AG04450 (cell line): ENCODE measurements at places on chromosomes 3 and 15.

DNA sequence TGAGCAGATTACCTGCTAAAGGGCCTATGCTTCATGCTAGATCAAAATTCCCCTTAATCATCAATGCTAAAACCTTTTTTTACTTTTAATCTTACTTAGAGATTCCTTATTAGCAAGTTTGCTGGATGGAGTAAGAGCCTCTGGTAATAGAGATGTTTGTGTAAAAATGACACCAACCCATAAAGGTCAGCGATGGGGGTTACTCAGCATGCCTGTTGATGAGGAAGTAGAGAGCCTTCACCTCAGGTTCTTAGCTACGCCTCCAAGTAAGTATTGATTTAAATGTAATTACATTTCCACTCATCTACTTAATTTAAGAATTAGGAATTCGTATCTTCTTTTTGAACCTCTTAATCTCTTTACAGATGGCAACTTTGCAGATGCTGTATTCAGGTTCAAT lies 38.8 kb downstream of the DNAJC13 start:
- DNase-seq: no peak

- no peak for DNase-seq
Measured at GRCh38 chr15:78910271-78910670, 34.6 kb downstream of the CTSH start.

- no peak for DNase-seq
Measured at GRCh38 chr3:143123353-143123984, 3.9 kb downstream of the CHST2 start.

GRCh38 chr15:45535486-45536042 lies 13.0 kb upstream of the SLC30A4 start:
- DNase-seq: no peak

DNA sequence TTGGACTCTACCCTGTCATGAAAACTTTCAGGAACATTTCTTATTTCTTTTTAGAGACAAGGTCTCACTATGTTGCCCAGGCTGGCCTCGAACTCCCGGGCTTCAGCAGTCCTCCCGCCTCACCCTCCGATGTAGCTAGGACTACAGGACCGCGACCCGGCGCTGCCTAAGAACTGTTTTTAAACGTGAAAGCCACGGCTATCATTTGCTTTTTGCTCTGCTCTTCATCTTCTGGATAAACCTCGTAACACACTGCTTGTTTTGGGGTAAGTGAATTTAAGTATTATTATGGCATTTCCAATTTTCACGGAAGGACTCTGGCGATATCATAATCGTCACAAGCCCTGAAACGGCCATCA lies 14.3 kb upstream of the CCNL1 start:
- DNase-seq: no peak

DNA sequence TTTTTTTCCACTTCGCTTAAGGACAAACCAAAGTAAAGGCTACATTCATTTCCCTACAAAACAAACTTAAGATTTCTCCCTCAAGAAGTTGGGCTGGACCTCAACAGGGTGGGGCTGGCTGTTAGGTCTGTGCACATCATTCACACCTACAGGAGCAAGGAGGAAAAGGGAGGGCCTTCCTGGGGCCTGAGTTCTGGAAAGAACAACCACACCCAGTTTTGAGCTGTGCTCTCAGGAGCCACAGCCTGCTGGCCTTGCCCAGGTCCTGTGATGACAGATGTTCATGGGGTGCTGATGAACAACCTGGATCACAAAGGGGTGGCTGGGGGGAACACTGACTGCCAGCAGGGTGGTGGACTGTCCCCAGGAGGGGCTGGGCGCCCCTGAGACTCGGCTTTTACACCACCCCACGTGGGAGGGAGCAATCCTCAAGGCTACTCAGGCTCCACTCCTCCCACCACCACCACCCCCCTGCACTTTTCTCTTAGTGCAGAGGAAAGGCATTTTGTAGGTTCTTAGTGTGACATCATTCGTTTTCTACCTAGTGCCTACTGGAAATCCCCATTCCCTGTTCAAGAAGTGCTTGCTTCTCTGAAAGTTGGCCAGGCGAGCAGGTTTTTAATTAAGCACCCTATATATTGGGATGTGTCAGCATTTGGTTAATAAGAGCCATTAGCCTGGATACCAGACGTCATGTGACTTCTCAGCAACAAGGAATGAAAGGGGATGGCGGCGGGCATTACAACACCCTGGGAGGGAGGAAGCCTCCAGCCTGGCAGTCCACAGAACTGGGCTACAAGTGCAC lies 35.7 kb downstream of the CCNB2 start:
- DNase-seq: no peak

DNA sequence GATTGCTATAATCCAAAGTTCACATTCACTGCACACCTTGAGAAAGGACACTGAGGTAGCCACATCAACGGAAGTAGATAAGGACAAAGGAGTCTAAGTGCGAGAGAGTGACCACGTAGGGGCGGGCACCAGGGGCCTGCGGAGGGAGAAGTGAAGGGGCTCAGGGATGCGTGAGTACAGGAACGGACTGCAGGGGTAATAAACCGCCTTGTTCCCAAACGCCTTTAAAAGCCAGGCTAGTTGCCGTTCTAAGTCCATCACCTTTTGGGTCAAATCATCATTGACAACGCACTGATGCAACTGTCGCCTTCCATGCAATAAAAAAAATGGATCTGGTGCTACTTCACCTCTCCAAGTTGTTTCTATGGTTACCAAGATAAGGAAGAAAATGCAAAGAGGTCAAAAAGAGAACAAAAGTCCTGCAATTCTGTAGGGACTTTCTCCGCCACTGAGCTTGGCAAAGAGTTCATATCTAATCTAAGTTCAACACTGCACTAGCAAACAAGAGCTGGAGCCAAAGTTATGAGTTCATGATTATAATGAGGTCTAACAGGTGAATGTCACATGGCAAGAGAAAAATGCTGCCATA lies 32.6 kb upstream of the ATP11B start:
- DNase-seq: no peak

- no peak for DNase-seq
Measured at GRCh38 chr15:52714968-52715367, 35.8 kb upstream of the ATOSA start.

DNA sequence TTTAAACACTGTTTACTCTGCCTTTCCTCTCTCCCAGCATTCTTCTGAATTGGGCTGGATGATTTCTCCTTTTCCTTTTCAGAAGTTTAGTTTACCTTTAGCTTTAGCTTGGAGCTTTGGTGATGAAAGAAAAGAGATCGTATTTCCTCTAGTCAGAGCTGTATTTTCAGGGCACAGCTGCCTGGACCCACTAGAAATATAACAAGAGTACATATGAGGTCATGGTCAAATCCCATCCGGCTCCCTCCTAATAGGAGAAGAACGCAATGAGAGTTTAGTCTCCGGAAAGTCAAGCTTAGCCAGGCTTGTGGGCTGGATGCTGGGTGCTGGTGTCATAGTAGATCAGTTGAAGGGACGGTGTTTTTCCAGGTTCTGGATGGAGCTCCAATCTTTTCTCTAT lies 177.1 kb upstream of the PFN2 start:
- DNase-seq: peak; percentile 80

- DNase-seq: no peak
Measured at GRCh38 chr3:8709801-8710507, 23.6 kb upstream of the CAV3 start.

- DNase-seq: no peak
Measured at GRCh38 chr3:101194392-101194791, 126.0 kb downstream of the IMPG2 start.

GRCh38 chr3:169387751-169388696 lies 275.5 kb downstream of the MECOM start:
- no peak for DNase-seq

DNA sequence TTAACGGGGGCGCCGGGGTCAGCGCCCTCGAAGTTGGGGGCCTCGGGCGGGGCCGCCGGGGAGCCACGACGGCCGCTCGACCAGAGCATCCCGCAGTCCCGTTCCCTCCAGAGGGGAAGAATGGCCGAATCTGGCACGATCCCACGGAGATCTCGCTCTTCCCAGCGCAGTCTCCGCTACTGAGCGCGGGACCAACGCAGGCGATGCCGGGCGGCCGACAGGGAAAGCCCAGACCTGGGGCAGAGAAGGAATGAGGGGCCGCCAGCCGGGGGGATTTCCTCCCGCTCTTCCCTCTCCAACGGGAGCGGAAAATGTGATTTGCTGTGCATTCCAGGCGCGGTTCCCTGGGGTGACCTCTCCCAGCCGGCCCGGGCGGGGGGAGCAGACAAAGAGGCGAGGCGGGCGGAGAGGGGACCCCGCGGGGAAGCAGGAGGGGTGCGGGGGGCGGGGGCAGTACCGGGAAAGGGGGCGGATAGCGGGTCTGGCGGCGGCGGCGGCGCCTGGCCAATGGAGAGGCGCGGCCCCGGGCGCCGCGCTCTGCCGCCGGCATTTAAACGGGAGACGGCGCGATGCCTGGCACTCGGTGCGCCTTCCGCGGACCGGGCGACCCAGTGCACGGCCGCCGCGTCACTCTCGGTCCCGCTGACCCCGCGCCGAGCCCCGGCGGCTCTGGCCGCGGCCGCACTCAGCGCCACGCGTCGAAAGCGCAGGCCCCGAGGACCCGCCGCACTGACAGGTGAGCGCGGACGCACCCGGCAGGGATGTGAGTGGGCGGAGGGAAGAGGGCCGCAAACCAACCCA lies at the start of gene GREM1:
Gene GREM1, plus strand, starts transcription at position 579 of the 801 bp plus-strand sequence. CDS start 12,687 bp downstream, outside the sequence.
- DNase-seq: no peak

DNA sequence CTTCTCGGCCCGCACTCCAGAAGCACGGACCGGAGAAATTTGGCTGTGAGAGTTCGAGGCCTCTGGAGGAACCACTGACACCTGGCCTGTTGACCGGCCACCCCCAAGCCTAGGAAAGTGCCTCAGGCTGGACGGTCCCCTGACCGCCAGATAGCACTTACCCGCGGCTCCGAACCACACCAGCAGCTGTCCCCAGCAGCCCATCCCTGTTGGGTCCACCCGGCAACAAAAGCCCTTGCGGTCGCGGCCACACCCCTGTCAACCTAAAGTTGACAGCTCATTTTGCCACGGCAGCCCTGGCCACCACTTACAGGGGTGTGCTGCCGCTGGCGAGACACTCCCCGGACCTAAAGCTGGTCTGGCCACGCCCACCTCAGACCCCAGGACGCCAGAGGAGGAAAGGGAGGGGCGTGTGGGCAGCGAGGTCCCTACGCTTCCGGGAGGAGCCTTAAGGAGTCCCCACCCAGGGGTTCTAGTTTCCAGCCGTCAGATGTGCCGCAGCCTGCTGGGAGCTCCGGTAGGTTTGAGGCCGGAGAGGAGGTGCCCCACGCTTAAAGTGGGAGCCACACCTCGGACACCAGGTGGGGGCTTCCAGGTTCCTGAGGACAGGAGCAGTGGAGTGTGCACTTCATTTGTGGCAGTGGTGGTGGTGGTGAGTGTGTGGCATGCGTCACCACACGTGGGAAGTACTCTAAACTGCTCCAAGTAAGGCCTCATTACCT lies at the start of gene LTK:
Gene LTK, minus strand, starts transcription at position 322 of the 722 bp plus-strand sequence. Its CDS starts 118 bp downstream, at position 204.
- DNase-seq: no peak

DNA sequence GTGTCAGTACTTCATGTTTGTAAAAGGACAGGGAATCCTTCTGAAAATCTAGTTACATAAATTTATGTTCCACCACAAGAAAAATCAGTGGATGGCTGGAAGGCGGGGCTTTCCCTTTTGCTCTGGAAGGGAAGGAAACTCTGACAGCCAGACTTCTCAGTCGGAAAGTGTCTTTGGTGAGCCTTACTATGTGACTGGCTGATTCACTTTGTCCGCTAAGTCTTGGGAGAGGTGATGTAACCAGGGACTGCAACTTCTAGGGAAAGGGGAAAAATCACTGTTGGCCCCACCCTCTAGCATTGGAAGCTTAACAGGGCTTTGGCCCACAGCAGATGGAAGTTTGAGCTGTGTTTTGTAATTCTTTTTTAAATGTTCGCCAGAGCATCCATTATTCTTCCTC lies 281.4 kb upstream of the CTDSPL start:
- no peak for DNase-seq

DNA sequence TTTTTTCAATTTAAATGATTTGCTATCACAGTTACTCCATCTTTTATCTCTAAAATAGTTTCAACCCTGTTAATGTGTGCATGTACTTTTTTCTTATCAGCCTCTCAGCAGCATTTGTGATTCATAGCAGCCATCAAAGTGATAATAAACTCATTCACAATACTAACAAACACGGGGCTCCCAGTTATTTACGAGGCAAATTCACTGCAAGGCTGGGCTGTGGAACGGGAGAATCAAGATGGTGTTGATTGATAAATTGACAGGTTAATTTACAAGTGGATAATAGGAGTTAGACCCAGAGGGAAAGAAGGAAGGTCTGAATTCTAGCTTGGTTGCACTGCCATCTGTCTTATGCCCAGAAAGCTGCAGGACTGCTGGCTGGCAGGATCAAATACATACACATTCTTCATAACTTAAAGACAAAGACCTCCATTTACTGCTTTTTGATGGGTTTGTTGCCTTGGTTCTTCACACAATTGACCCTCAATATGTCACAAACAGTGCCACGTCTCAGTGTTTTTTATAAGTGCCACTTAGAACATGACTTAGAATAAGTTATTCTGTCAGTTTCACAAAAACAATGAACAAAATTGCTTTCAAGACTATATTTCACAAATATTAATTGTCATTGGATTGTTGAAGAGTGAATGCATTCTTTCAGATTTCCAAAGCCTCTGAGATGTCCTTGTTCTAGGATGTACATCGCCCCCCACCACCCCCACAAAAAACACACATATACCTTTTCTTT lies 562.8 kb downstream of the NR2F2 start:
- no peak for DNase-seq

DNA sequence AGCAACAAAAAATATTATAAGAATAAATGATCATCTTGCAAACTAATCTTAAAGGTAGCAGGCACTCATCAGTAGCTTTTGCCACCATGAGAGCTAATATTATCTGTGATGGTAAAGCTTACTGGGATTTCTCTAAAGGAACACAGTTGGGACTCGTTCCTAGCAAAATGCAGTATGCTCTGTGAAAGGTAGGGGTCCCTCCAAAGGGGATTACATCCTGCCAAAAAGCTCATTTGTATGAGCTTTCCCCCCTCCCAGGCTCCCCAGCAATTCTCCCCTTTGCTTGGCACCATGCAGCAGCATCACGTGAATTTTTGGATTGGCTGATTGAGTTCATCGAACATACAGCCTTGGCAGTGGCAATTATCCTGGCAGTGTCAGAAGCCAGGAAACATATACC lies 361.0 kb upstream of the PLSCR5 start:
- DNase-seq: no peak

GRCh38 chr15:52673734-52674133 lies 5.5 kb downstream of the ATOSA start:
- DNase-seq: no peak
